ENCODE measurements at places on chromosomes 1 and 21.
A peak's percentile ranks its signal among the peaks of the same experiment; 100 is the strongest.

DNA sequence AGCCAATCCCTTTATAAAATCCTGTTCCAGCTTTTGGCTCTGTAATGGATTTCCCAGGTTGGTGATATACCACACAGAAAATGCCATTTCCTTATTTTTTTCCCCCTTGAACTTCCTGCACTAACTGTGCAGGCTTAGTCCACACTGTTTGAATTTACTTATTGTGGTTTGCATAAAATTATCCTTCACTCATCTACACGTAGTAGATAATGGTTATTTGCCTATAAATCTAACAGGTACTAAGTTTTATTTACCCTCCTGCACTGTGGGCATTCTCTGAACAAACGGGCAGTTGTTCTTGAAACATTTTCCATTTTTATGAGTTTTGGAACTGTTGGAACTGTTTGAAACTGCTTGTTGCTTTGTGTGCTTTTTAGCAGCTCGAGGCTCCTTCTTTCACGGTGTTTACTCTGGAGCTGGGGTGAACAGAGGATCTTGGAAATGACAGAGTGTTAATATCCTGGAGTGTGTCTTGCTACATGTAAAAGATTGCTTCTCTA is 23.0 kb upstream of the KIFAP3 start:
- peak; percentile 21 for DNase-seq

GRCh38 chr1:228871314-228872061 is 136.2 kb downstream of the RHOU start:
- DNase-seq, result peak; percentile 60

DNA sequence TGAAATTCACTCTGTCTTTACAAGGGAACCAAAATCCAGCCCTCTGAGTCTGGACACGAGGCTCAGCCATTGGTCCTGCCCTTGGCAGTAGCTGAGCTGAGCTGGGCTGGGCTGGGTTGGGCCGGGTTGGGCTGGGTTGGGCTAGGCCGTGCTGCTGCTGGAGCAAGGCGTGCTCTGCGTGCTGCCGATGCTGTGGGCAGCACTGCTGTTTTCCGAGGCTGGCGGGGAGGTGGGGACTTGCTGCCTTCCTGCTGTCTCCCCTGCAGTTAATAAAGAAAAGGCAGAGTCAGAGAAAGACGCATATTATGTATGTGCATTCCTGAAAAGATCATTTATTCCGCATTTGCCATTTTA is 182.9 kb downstream of the CDC7 start:
- peak; percentile 57 for DNase-seq

DNA sequence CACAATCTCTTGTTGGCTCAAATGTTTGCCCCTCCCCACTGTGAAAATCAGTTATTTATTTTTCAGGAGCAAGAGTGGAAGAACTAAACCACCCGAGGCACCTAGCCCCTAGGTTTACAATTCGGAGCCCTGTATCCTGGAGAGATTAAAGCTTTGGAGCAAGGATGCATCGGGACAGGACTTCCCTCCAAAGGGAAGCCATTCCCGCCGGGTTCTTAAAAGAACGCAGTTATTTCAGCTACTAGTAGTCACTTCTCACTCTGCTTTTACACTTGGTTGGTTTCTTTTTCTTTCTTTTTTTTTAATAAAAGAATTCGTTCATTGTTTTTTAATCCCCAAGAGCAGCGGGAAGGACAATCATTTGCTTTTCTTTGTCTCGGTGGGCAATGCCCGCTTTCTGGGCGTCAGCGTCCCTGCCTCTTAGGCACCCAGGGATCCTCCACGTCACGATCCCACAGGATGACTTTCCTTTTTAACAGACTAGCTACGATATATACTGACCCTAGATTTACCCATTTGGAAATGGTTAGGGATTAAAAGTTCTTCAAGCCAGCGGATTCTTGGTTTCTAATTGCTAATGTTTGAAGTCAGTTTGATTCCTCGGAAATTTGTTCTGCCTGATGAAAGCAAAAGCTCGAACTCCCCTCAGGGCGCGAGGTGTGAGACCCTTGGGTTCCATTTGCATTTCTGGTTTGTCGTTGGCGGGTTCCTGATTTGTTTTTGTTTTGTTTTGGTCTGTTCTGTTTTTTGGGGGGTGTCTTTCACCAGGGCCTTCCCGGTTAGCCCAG is 9.0 kb downstream of the TBX15 start:
- no peak for DNase-seq

GRCh38 chr1:165152727-165153126 is 203.8 kb downstream of the LMX1A start:
- DNase-seq, result peak; percentile 42

GRCh38 chr1:110336300-110337039 is 2.7 kb upstream of the RBM15 start:
- DNase-seq, result no peak

DNA sequence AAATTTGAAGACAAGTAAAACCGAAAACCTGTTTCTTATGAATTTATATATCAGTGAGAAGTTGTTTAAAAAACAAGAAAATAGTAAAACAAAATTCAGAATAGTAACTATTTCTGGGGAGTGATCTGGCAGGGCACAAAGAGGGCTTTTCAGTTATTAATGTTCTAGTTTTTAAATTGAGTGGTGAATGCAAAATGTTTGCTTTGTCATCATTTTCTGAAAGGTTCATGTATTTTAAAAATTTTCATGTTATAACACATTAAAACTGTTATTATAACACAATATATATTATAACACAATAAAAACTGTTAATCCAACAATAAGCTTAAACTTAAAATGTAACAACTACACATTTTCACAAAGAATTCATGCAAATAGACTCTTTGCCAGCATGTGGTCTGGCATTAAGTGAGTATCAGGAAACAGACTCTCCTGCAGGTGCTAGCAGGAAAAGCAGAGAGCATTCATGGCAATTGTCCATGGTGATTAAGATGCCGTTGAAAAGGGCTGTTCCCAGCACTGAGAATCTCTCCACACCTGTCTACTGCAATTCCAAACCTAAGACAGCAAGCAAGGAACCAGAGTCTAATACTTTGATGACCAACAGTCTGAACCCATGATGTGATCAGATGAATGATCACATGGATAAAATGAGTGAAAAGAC is 204.9 kb downstream of the TBX15 start:
- DNase-seq, result no peak

All from right hindlimb (tissue), 1 donor.